GM12891 (cell line): ENCODE measurements at places on chromosomes 7 and 10.
A peak's percentile ranks its signal among the peaks of the same experiment; 100 is the strongest.

- no peak for DNase-seq
Observed at GRCh38 chr10:62147425-62147824, 121.2 kb downstream of the RTKN2 start.

DNA sequence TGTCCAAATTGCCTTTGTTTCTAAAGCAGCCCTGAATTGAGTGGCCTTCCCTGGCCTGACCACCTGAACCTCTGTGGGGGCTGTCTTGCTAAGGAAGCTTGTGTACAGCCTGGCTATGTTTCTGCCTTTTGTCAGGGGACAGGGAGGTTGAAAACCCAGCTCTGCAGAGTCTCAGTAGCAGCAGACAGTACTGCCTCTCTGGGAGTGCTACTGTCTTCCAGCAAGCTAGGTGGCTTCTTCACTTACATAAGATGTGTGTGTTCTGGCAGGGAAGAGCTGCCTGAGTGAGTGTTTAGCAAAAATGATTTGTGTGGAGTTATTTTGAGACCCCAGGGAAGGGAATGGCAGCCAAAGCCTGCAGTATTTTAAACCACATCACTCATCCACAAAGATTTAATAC is 57.4 kb downstream of the LRRC4 start:
- DNase-seq: no peak

- DNase-seq: no peak
Observed at GRCh38 chr7:139329119-139329518, 12.0 kb upstream of the FMC1 start.

DNA sequence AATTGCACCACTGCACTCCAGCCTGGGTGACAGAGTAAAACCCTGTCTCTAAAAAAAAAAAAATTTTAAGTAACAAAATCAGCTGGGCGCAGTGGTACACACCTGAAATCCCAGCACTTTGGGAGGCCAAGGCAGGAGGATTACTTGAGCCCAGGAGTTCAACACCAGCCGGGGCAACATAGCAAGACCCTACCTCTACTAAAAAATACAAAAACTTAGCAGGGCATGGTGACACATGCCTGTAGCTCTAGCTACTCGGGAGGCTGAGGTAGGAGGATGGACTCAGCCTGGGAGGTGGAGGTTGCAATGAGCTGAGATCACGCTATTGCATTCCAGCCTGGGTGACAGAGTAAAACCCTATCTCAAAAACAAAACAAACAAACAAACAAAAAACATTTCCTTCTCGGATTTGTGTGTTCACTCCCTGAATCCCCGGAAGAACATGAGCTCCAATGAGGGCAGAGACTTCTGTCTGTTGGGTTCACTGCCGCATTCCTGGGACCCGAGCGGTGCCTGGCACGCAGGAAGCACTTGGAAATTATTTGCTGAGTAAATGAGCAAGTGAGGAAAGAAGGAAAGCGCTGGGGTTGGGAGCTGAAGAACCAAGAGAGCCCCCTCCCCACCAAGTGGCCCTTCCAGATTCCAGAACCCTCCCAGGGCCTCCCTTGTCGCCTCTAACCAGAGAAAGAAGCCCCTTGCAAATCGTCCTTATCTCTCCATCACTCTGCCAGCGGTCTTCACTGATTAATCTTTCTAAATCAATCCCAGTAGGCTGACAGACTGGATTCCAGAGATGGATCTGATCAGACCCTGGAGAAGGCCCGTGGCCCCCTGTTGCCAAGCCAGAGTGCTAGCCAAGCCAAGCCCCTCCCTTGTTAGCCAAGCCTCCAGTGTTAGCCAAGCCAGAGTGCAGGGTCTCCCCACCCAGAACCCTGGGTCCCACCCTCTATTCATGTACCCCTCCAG is 6.2 kb downstream of the TNRC18 start:
- DNase-seq: no peak

DNA sequence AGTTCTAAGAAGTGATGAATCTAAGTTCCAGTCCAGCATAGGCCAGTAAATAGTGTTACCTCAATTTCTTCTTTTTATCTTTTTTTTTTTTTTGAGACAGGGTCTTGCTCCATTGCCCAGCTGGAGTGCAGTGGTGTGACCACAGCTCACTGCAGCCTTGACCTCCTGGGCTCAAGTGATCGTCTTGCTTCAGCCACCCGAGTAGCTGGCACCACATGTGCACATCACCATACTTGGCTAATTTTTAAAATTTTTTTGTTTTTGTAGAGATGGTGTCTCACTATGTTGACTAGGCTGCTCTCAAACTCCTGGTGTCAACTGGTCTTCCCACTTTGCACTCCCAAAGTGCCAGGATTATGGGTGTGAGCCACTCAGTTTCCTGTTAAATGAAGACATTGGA is 126.6 kb upstream of the LYZL2 start:
- no peak for DNase-seq

DNA sequence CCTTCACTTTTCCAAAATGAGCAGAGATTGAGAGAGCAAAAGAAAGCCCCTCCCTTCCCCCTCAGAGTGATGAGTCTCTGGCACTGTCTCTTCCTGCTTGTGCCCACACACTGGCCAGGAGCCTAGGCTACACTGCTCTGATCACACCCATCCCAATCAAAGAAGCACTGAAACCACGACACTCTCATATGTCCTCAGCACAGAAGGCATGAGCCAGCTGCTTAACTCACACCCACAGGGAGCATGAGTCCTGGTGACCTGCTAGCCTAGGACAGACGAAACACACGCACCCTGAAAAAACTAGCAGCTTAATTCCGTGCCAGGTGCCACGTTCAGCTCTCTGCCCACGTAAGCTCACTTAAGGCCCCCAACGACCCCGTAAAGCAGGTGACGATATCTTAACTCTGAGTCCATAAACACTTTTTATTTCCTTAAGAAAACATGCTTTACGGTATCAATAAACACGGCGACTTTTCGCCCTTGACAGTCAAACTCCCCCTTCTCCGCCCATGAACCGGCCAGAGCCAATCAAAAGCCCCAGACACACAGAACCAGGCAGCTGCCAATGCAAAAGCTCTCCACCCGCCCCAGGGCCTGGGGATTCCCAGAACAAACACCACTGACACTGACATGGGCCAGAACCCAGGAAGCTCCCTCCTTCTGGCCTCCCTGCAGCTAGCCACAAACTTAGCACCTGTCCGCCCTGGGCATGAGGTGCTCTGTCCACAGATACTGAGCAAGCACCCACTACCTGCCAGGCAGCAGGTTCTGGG is 69.0 kb downstream of the TNRC18 start:
- no peak for DNase-seq

- no peak for DNase-seq
Observed at GRCh38 chr10:71035511-71036296, 147.3 kb upstream of the PCBD1 start.

DNA sequence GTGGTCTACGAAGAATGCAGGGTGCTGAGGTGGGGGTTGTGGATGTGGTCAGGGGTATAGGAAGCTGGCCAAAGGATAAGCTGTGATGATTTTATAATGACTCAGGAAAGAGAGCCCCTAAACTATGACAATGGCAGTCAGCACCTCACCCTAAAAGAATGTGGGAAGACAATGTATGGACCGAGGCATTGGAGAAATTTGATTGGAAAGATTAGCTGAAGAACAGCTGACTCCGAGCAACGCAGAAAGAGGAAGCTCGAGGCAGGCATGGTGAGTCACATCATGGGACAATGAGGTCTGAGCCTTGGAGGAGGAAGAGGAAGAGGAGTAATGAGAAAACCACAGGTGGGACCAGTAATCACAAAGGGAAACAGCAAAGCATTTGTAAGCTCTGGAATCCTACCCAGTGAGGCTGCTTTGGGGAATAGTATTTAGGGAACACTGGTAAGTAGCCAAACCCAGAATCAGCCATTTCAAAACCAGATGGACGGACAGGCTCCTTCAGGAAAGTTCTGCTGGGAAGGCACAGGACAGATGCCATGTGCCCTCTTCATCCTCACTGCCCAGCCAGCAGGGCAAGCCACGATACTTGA is 295.4 kb downstream of the PRPF18 start:
- no peak for DNase-seq

- no peak for DNase-seq
Observed at GRCh38 chr7:35749556-35749955, 51.3 kb upstream of the SEPTIN7 start.

- DNase-seq: no peak
Observed at GRCh38 chr7:142865766-142866165, 10.9 kb downstream of the EPHB6 start.

- DNase-seq: no peak
Observed at GRCh38 chr10:2236876-2237275, 499.6 kb upstream of the ADARB2 start.

- no peak for DNase-seq
Observed at GRCh38 chr10:12419262-12419847, 70.0 kb downstream of the CAMK1D start.

- no peak for DNase-seq
Observed at GRCh38 chr10:133292919-133293809, 15.5 kb downstream of the TUBGCP2 start.

DNA sequence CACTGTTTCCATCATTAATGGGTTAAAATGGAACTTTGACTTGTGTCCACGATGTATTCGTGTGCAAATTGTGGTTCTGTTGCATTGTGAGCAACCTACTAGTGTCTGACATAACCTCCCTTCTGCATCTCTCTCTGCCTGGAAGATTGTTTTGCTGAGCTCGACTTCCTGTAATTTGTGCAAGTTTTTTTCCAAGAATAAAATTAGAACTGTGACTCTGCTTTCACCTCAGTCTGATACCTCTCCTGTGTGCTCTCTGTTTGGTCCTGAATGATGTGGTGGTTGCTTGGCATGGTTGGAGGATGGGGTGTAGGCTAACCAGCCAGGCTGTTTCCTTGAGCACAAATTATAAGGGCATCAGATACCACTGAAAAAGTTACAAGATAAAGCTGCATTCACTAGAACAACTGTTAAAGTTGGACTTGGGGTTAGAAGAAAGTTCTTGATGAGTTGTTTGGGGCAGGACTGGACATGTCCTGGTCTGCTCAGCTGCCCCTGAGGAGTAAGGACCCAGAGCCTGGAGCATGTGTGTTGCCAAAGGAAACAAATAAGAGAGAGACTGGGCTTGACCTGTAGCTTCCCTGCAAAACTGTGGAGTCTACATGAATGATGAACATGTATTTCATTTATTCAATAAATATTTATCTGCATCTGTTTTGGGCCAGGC is 1.9 kb upstream of the VOPP1 start:
- DNase-seq: no peak

DNA sequence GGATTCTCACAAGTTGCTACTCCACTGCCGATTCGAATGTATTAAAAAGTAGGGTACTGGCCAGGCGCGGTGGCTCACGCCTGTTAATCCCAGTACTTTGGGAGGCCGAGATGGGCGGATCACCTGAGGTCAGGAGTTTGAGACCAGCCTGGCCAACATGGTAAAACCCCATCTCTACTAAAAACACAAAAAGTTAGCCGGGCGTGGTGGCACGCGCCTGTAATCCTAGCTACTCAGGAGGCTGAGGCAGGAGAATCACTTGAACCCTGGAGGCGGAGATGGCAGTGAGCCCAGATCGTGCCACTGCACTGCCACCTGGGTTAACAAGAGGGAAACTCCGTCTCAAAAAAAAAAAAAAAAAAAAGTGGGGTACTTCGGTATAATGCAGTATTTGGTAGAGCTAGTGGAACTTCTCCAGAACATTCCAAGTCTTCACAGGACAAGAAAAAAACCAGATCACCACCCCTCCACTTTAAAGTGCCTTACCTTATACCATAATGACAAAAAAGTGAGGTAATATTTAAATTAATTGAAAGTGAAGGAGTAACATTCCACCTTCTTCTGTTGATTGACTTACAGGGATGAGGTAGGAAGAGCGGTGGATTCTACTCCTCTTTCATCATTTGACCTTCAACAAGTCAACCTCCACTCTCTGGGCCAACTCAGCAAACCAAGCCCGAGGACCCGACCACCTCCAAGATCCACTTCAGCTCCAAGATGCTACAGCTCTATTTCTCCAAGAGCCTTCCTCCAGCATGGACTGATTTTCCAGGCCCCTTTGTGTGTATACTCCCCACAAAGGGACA is 2.0 kb downstream of the BAZ1B start:
- no peak for DNase-seq

DNA sequence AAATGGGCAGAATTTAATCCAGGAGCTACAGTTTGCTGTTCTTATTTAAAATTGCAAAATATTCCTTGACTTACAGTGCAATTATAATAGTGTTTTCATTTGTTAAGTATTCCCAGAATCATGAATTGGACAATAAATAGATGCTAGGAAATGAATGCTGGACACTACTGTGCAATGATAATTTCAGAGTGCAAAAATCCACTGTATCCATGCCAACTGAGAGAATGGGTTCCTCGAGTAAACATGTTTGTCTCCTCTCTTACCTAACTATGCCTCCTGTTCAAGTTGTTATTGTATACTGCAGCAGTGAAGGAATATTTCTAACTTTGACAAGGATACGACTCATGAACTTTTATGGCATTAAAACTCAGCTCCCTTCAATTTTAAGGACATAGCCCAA is 1396.3 kb downstream of the GATA3 start:
- DNase-seq: no peak

GRCh38 chr10:18719811-18720210 is 60.6 kb downstream of the ARL5B start:
- DNase-seq: no peak

DNA sequence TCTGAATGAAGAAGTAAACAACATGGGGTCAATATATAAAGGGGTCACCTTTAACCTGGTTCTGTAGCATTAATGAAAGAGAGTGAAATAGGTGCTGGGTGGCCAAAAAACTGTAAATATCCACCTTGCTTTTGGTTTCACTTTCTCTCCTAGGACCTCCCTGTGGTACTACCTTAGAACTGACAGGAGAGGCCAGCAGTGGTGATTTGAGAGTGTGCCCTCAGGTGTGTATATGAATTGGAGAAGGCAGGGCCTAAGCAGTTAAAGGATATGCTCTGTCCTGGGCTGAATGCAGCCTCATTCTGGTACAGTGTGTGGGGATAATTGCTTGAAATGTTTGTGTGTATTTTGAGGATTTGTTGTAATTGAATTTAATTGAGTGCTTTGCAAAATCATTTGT is 62.0 kb downstream of the BBS9 start:
- DNase-seq: peak; percentile 20

GRCh38 chr7:2518737-2519118 is 846 bp upstream of the LFNG start:
- no peak for DNase-seq

GRCh38 chr7:126302639-126303038 is 950.1 kb downstream of the GRM8 start:
- no peak for DNase-seq
